ENCODE measurements at places on chromosomes 1 and 21.

GRCh38 chr1:47471163-47471562 is 33.3 kb downstream of the FOXD2 start:
- DNase-seq: no peak

GRCh38 chr1:166907763-166908162 is 31.7 kb upstream of the TADA1 start:
- DNase-seq: no peak

DNA sequence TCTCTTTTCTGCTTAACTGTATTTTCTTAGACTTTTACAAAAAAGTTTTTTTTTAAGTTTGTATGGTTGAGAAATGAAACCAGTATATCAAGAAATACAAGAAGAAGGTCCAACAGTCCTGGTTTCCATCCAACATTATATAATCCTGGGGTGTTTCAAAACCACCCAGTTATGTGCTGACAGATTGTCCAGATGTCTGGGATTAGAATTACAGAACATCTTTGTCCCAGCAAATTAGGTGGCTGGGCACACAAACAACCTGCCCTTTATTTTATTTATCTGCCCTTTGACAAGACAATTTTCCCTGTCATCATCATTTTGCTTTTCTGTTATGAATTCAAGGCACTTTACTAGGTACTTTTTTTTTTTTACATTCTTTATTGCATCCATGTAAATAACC is 622.1 kb downstream of the PLPP3 start:
- no peak for DNase-seq

GRCh38 chr1:101247404-101248287 is 10.8 kb downstream of the S1PR1 start:
- DNase-seq: no peak

DNA sequence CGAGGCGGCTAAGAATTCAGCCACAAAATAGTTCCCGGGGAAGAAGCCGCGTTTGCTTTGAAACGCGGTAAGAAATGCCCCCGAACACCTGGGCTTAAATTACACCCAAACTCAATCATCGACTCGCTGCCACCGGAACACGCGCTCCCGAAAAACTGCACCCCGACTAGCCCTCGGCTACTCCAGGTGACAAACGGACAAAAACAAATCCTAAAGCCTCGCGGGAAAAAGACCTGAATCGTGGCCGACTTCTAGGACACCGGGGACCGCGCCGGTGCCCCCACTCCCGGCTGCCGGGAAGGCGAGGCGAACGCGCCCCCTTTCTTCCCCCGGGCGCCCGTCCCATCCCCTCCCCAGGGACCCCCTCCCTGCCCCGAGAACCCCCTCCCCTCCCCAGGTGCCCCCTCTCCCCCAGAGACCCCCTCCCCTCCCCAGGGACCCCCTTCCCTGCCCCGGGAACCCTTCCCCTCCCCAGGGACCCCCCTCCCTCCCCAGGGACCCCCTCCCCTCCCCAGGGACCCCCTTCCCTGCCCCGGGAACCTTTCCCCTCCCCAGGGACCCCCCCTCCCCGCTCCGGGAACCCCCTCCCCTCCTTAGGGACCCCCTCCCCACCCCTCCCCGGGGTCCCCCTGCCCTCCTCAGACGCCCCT is 628 bp downstream of the C1orf159 start:
- no peak for DNase-seq

DNA sequence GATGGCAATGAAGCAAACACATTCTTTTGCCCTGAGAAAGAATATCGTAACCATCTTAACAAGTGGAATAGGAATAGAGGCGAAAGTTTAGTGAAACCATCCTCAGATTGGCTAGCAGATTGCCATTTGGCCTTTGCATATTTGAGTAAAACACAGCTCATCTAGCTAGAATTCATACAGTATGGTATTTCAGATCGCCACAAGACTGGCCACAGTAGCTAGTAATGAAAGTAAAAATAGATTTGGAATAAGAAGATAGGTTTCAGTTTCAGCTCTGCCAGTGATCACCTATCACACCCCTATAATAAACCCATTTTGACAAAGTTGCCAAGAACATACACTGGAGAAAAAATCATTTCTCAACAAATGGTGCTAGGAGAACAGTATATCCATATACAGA is 294.9 kb downstream of the LRRIQ3 start:
- no peak for DNase-seq

GRCh38 chr1:23081376-23081775 is 62.1 kb downstream of the KDM1A start:
- DNase-seq: no peak

GRCh38 chr1:36342426-36343185 is 19.2 kb upstream of the EVA1B start:
- peak; percentile 25 for DNase-seq

GRCh38 chr1:107964336-107965109 is 457 bp downstream of the VAV3 start:
- DNase-seq: no peak

DNA sequence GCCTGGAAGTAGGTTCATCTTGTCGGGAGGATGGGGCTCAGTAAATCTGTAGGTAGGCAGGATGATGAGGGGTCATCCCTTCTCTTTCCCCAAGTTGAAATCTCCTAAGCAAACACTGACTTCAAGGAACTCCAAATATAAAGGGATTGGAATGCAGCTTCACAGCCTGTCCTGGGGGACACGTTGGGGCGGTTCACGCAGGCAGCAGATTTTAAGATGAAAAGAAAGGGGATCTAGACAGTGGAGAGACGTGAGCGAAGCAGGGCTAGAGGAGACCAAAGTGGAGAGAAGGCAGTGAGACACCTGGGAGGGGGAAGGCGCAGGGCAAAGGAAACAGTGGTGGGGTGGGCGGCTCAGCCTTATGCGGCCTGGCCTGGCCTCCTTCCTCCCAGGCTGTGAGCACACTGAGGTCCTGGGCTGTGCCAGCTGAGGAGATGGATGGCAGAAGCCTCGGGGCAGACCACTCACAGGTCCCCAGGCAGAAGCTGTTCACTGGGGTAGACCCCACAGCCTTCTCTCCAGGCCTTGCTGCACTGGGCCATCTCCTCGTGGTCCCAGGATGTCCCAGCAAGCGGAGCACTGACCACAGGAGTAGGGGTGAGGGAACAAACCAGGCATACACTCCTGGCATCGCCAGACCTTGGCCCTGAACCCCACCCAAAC is 51.7 kb downstream of the TOR1AIP2 start:
- DNase-seq: no peak

- no peak for DNase-seq
Measured at GRCh38 chr1:201002510-201002909, 21.0 kb downstream of the KIF21B start.

GRCh38 chr1:41382480-41383090 is 21.4 kb downstream of the FOXO6 start:
- no peak for DNase-seq

GRCh38 chr1:161421456-161421855 is 53.8 kb upstream of the CFAP126 start:
- DNase-seq: no peak

GRCh38 chr1:7284839-7285435 is 486.2 kb upstream of the VAMP3 start:
- DNase-seq: no peak

DNA sequence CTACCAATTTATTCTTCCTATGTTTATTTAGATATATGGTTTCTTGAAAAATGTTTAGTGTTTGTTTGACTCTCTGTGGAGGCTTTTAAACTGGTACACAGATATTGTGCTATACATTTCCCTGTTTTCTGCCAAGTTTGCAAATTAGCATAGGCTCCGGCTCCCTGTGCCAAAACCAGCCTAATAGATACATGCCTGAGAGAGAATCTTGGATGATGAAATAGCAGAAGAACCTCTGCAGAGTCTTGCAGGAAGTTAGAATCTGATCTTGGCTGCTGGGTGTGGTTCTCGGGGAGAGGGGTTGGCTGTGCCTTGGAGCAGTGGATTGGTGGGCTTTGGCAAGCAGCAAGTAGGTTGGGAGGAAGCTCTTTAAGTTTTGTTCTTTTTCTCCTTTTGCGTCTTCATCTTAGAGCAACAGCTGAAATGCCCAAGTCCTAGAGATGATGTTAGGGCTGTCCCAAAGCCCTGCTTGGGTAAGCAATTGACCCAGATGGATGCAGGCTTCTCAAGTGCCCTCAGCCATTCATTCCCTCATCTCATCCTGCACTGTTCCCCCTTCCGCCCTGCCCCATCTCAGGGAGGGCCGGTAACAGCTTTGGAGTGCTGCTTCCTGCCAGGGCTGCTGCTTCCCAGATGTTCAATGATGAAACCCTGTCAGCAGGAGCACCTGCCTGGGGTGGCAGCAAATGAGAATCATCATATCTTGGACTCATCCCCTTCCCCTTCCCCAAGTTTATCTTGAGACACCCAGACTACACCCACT is 9.3 kb downstream of the PLA2G2A start:
- no peak for DNase-seq

- DNase-seq: no peak
Measured at GRCh38 chr1:55612988-55613387, 397.8 kb upstream of the USP24 start.

GRCh38 chr1:198416296-198416695 is 124.2 kb downstream of the ATP6V1G3 start:
- no peak for DNase-seq

DNA sequence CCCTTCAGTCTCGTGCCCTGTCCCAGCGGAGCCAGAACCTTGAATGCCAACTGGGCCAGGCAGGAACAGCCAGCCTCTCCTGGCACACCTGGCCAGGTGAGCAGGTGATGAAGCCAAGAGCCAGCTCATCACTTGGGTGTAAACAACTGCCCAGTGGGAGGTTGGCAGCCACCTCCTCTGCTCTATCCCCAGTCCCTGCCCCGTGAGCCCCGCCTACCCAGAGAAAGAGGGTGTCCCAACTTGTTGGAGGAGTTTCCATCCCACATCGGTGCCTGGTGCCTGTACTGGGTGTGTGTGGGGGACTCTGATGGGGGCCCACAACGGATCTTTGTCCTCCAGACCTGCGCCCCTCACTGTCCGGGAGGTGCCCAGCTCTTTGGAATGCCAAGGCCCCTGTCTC is 17.8 kb upstream of the FAM131C start:
- DNase-seq: no peak

GRCh38 chr1:20726118-20726911 is 6.2 kb downstream of the SH2D5 start:
- no peak for DNase-seq

DNA sequence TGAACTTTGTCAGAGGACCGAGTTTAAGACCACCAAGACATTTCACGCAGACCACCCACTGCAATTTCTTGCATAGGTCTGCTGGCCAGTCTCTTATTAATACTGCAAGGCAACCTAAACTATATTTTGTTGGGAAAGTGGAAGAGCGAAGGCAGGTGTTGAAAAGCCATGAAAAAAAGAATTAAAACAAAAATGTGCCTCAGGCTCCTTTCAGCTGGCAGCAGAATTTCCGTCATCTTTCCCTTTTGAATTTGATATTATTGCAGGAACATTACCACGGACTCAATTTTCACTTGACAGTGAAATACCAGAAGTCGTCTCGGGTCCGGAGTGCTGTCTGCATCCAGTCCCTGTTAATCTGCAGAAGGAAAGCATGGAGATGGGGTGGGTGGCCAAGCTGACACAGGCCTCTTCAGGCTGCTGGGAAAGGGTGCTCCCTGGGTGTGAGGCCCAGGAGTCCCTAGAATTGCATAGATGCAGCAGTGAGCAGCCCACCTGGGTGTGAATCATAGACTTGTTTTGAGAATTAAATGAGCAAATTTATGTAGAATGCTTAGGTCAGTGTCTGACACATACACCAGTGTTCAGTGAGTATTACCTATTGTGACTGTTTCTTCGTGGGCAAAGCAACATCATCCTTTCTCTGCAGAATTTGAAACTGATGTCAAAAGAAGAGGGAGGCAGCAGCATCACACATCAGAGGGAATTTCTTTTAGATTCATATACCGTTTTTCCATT is 150.7 kb downstream of the PBX1 start:
- DNase-seq: no peak

- no peak for DNase-seq
Measured at GRCh38 chr1:97044159-97044760, 322.7 kb downstream of the PTBP2 start.

DNA sequence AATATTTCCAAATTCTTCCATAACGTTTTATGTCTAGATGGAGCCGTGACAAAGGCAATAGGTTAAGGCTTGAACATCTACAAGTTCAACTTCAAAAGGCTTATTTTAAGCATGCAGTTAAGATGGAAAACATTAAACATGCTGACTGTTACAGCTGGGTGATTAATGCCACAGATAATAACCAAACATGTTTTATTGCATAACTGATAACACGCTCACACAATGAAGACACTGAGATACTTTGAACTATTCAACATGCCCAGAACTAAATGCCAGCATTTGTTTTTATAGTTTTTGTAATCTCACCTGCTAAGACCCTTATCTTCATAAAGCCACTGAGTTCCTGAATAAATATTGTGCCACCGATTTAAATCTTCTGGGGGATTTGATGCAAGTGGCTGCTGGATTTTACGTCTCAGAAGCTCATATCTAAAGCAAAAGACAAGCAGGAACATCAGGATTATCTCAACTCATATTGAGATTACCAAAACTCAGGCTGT is 310.4 kb downstream of the KCTD3 start:
- DNase-seq: no peak

DNA sequence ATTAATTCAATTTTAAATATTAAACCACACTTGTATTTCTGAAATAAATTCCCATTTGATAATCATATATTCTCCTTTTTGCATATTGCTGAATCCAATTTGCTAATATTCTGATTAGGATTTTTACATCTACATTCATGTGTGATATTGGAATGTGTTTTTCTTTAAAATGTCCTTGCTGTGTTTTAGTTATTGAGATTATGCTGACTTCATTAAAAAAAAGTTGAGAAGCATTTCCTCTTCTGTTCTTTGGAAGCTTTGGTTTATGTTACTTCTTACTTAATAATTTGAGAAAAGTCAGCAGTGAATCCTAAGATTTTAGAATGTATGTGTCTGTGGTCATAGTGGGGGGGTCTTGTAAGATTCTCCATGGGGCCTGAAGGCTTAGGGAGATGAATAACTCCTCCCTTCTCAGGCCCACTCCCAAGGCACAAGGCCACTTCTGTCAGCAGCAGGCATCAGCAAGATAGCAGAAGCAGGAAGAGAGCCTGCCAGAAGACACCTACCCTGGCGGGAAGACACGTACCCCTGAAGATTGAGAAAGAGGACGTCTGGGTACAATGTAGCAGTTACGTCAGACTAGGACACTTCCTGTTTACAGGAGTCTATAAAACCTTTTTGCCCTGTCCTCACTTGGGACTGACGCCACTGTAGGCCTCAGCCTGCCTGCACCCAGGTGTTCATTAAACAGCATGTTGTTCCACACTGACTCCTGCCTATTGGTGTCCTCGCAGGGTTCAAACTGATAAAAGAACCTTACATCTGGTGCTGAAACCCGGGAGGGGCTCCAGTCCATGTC is 56.9 kb downstream of the ODF2L start:
- peak; percentile 64 for DNase-seq

- peak; percentile 47 for DNase-seq
Measured at GRCh38 chr1:153805042-153805745, 30.0 kb downstream of the SLC27A3 start.

GRCh38 chr1:229199261-229200243 is 71.4 kb upstream of the RAB4A start:
- DNase-seq: no peak

GRCh38 chr21:26850116-26850643 is 5.0 kb upstream of the ADAMTS1 start:
- DNase-seq: peak; percentile 69

DNA sequence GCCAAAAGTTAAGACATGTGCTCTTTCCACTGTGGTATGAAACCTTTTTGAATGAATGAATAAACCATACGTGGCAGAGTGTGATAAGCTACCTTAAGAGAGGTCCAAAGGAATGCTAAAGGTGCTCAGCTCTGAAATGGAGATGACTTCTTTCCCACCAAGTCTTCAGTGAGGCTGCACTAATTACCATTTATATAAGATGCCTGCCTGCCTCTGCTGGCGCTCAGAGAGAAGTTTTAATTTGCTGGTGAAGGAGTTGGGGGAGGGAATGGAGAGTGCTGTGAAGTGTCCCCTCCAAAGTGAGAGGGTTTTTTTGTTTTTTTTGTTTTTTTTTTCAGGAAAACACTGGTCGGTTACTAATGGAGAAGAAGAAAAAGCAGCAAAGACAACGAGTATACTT is 559.0 kb downstream of the OMA1 start:
- no peak for DNase-seq
